ENCODE measurements at places on chromosomes 2 and 18.

DNA sequence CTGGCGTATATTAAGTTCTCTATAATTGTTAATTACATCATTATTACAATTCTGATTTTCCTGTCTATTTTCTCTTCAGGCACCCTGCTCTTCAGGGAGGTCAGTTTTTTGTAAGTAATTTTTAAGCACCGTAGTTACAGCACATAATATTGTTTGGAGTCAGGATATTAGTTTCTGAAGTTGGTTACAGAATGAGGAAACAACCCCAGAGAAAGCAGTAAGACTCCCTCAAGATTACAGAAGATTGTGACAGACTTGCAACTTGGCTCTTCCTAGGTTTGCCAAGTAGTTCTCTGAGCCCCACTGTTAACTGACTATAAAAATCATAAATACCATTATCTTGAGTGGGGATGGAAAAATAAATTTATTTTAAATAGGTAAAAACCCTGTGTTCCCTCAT, 921 bp downstream of the RPE start:
- DNase-seq, result no peak

DNA sequence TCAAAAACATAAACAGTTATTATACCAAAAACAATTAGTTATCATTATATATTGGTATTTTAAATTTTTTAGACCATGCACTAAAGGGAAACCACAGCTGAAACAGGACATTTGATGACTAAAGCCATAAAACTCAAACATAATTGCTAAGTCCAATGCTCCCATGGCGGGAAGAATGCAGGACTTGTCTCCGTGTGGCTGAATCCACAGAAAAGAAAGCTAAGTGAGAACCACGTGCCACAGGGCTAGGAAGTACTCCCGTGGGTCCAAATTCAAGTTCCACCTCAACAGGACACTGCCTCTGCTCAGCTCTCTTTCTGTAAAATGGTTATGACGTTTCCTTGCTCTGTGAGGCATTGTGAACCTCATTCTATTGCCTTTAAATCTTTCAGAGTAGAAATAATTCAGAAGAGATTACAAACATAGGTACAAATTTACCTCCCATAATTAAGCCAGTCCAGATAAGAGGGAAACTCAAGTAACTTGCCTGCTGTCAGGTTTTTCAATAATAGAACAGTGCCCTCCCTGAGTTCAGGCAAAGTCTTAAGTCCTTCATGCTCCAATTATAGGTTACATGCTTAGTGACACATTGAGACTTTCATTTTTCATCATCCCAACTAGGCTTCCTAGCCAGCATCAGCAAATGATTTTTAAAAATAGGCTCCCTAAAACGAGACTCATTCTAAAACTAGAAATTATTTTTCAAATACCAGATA, 36.7 kb downstream of the FTCDNL1 start:
- no peak for DNase-seq

DNA sequence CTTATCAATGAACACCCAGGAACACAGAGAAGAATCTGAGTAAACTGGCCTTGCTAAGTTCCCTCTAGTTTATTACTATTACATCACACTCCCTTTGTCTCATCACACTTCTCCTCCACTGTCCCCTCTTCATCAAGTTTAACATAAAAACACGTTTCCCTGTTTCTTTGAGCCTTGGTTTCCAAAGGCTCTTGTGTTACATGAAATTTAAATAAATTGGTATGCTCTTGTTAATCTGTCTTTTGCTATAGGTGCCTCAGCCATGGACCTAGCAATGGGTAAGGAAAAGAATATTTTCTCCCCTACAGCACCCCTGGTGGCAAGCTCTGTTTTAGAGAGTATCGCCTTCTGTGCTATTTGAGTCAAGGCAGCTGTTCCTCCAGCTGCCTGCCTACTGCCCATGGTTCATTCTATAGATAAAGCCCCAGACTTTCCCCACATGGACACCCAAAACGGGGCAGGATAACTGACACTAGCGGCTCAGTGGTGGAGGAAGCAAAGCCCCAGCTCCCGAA, 31.8 kb downstream of the TGIF1 start:
- no peak for DNase-seq

DNA sequence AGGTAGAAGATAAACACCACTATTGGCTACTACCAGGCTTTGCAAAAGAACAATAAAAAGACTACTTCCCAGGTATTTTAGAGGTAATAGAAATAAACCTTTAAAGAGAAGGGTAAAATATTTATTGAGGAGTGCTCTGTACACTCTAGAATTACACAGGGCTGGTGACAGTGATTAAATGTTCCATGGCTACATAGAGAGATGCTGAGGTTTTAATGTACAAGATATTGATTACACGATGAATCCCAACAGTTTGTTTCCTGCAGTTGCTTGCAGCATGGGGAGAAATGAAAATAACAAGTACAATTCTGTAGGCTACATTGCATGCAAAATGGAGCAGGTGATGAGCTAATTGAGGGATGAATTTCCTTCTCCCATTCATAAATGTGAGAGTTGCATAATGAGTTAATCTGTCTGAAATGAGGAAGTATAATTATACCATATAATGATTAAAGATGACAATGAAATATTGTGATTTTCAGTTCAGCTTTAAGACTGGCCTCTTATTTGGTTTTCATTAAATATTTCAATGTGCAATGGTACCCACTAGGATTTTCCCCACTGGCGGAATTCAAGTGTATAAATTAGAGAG, 266.1 kb downstream of the SOCS6 start:
- DNase-seq, result no peak

GRCh38 chr2:209875270-209875669, 103.6 kb downstream of the UNC80 start:
- DNase-seq, result no peak

DNA sequence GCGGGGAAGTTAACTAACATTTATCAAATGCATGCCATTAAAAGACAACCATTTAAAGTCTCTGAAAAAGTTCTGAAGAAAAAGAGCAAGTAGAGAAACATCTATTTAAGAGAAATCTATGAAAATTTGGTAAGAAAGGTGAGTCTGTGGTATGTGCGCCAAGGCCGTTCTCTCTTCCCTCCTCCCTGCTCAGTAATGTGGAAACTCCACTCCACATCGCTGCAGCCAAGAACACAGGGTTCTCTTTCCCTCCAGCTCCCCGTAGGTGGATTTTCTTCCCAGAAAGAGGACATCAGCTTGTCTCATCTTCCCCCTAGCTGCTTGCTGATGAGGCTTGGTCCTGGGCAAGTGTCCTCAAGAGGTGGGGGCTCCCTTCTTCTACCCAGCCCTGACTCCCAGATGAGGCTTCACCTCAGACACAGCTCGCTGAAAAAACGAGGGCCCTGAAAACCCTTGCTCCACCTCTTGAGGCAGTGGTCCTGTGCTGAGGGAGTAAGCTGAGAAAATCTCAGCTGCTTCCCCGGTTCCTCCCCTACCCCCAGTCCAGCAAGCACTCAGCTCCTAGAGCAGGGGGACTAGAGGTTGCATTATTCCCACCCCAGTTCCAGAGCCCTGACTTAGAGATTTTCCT, 45.8 kb upstream of the PTPRM start:
- no peak for DNase-seq

DNA sequence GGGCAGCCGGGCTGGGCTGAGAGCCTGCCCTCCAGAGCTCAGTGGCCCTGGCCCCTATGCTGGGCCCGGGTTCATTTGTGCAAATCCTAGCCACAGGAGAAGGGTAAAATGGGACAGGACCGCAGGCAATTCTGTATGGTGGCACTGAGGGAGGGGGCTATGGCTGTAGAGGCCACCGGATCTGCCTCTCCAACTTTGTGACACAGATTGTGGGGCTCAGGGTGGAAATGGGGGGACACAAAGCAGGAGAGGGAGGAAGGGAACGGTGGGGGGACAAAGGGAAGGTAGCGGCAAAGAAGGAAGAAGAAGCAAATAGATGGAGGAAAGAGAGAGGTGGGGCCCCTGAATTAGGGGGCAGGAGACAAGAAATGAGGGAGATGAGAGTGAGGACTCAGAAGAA, 201.1 kb downstream of the SMAD2 start:
- peak; percentile 29 for DNase-seq

DNA sequence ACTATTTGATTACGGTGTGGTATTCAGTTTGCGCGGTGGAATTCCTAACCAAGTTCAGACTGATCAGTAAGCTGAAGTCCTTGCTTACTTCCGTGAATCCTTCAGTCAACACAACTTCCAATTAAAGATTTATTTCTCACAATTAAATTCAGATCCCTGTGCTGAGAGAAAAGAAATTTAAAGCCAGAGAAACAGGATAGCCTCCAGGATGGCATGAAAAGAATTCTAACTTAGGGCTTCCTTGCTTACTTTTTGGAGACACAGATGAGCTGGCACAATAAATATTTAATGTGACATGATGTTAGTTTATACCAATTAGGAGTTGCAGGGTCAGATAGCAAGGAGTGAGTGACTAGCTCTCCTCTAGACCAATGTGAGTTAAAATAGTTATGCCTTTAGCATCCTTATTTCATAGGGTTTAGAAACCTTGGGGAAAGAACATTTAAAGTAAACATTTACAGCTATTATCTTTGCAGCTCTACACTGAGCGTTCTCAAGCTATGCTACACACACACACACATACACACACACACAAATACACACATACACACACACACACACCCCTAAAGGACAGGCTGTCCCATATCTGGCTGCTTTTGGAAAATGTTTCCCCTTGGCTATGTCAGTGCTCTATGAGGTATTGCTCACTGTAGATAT, 151.0 kb downstream of the TRIB2 start:
- DNase-seq, result no peak

- no peak for DNase-seq
Observed at GRCh38 chr2:105950521-105951383, 206.0 kb downstream of the NCK2 start.

- DNase-seq, result no peak
Observed at GRCh38 chr2:5959836-5960820, 267.9 kb downstream of the SOX11 start.

DNA sequence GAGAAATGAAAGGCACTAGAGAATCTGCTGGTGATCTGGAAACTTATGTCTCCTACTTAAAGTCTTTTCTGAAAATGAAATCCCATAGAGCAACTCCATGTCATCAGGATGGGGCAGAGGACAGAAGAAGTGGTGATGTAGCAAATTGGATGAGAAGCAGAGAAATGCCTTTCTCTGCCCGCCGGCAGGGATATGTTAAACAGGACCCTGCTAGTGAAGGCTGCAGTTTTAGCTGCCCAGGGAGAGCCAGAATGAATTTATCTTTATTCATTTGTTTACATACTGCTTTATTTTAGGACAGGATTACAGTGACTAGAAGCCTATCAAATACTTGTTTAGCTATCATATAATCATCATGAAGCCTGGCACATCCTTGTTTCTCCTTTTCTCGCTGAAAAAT, 247.0 kb downstream of the DOK6 start:
- no peak for DNase-seq

DNA sequence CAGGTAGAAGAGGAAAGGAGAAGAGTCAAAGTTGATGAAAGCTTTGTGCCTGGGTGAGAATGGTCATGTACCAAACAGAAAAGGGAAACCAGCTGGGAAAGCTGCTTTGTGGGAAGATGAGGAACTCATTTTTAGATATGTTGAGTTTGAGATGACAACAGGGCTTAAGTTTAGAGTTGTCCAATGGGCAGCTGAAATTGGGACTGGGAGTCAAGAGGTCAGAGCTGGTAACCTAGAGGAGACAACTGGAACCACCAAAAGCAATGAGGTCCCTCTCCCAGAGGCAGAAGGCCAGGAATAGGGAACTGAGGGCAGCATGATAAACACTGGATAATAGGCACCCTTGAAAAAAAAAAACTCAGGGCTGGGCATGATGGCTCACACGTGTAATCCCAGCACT, 48.8 kb downstream of the SLC4A1AP start:
- no peak for DNase-seq

- DNase-seq, result no peak
Observed at GRCh38 chr2:203534621-203535077, 452 bp downstream of the RAPH1 start.

GRCh38 chr2:190882856-190883582, 2.4 kb downstream of the GLS start:
- DNase-seq, result no peak

DNA sequence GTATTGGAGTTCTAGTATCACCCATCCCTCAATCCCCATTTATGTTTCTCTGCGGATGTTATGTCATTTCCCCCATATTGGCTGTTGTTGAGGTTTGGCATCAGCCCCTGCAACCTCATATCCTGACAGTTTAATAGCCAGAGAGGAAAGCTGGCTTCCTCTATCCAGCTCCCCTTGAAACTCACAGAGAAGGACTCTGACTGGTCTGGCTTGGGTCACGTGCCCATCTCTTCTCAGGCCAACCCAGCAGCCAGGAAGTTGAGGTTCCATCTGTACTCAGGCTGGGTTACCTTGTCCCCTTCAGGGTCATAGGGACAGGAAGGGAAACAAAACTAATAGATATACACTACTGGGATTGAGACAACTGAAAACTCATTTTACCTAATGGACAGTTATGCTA, 148.0 kb upstream of the SLC14A2 start:
- no peak for DNase-seq

DNA sequence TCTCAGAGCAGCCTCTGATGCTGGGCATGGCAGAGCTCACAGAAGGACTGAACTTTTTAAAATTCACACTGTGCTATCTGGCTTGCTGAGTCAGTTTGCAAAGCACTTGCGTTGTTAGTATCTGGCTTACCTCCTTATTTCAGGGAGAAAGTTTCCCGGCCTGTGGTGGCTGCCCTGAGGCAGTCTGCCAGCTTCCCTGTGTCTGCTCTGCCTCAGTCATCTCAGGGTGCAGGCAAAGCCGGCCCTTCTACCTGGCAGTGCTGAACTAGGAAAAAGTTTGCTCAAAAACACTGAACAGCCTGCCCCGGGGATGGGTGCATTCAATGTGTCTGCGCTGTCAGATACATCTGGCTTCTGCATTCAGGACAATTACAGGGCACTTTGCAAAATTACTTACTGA, 90.2 kb upstream of the UXS1 start:
- no peak for DNase-seq

DNA sequence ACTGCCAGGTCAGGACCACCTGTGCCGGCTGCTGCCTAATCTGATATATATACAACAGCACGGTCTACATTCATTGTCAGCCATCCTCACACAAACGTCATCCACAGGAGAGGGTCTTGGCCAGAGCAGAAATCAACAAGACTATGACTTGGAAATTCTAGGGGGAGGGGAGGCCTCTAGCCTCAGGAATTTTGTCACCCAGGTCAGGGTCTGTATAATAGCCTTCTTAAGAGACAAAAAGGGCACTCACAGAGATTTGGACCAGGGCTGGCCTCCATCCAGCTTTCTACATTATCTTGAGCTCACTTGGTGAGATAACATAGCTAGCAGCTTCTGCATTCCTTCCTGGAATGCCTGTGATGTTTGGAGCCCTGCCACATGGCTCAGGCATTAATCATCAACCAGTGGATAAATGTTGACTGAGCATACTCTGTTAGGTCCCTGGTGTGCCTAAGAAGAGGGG, 50.4 kb upstream of the CTIF start:
- DNase-seq, result peak; percentile 88

DNA sequence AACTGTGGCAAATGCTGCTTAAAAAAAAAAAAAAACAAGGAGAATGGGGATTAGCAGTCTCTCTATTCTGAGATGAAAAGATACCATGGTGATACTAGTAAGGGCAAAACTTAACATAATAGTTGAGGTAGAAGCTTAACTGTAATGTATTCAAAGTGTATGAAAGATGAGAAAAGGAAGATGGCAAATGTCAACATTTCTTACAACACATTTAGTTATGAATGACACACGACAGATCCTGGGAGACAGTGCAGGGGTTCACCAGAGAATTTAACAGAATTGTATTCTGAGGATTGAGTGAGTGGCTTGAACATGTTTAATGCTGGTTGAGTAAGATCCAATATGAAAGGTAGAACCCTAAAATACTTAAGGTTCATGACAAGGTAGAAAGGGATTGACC, 52.7 kb downstream of the CUL3 start:
- no peak for DNase-seq
